Mesothelial cell of epicardium (in vitro differentiated cells): ENCODE measurements at places on chromosomes 3 and 15. TPM values are rescaled to one million over a fixed set of nuclear protein-coding genes. Genes with fewer than 3 reads are reported as not detected.

GRCh38 chr3:5232570-5232969 lies 45.1 kb downstream of the EDEM1 start:
- no peak for DNase-seq

DNA sequence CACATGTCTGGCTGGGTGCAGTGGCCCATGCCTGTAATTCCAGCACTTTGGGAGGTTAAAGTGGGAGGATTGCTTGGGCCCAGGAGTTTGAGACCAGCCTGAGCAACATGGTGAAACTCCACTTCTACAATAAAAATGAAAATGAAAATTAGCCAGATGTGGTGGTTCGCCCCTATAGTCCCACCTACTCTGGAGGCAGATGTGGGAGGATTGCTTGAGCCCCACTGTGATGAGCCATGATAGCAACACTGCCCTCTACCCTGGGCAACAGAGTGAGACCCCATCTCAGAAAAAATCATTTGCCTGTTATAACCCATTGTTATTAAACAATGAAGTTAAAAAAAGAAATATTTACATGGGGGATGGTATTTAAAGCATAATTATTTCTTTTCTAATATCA lies 240.1 kb upstream of the ZPLD1 start:
- no peak for DNase-seq

Gene GPR149
- not detected in 3 replicates for total RNA-seq

Gene ENTPD3
- 0.53 to 0.87 TPM (median 0.72 TPM) in 3 replicates for total RNA-seq

- no peak for DNase-seq
Observed at GRCh38 chr3:71303627-71304200, 279.8 kb downstream of the FOXP1 start.

Gene SLC6A1
- not detected in 3 replicates for total RNA-seq

DNA sequence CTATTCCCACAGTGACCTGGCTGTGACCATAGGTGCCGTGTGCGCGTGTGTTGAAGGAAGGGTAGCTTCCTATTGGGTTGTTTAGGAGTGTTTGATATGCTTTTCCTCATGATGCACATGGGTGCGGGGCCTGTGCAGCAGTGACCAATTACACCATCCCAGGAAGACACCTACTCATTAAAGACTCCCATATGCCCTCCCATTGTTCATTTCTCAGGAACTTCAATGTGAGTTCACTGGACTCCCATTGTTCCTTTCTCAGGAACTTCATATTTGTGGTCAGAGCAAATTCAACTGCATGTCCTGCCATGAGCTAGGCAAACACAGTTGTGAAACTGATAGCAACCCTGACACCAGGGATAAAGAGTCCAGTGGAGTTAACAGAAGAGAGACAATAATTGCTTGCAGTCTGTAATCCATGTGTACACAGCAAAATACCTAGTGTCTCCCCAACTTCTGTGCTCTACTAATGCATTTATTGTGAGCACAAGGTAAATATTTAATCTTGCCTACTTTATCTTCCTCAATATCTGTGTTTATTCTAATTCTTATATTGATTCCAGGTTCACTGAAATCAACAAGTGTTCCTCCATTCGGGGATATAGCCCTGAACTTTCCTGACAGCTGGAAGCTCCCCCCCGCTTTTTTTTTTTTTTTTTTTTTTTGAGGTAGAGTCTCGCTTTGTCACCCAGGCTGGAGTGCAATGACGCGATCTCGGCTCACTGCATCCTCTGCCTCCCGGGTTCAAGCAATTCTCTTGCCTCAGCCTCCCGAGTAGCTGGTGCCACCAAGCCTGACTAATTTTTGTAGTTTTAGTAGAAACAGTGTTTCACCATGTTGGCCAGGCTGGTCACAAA lies 57.5 kb upstream of the GCNT3 start:
- no peak for DNase-seq

- no peak for DNase-seq
Observed at GRCh38 chr15:60337076-60337475, 60.7 kb downstream of the ANXA2 start.

DNA sequence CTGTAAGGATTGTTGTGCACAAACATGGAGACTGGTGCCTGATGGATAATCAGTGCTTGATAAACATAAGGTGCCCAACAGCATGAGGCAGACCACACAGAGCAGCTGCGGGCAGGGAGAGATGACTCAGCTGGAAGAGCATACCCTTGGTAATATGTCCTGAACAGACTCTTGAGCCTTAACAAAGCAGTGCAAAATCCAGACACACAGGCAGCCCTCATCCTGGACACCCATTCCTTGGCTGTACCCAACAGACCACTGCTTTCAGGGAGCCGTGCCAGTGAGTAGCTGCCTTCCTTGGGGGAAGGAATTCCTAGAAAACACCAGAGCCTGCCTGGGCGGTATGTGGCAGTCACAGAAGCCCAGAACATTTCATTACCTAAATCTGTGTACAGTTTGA lies 156.2 kb downstream of the CLSTN2 start:
- no peak for DNase-seq

GRCh38 chr3:63908081-63908736 lies 4.0 kb downstream of the SCAANT1 start:
- no peak for DNase-seq

DNA sequence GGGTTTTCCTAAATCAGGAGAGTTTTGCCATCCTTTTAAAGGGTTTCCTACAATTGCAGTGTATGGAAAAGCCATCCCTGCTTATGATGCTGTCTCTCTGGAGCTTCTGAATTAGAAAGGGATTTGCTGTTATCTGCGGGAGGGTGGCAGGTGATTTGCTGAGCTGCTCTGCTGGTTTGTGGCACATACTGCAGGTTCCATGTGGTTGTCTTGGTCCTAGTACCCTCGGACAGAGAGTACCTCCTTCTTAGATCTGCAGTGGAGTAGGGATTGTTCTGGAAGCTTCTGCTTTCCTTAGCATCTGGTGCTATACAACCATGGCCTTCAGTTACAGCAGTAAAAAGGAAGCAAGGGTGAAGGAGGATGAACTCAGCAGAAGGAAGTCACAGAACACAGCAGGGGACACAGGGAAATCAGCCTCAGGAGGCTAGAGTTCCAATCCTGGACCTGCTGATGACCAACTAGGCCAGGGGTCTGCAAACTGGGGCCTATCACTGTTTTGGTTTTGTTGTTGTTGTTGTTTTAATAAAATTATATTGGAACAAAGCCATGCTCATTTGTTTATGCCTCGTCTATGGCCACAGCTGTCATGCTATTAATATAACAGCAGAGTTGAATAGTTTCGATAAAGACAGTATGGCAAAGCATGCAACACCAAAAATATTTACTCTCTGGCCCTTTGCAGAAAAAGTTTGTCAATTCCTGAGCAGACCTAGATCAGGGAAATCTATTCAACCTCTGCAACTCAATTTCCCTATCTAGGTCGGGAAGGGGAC lies 39.5 kb downstream of the STARD5 start:
- DNase-seq, result no peak

DNA sequence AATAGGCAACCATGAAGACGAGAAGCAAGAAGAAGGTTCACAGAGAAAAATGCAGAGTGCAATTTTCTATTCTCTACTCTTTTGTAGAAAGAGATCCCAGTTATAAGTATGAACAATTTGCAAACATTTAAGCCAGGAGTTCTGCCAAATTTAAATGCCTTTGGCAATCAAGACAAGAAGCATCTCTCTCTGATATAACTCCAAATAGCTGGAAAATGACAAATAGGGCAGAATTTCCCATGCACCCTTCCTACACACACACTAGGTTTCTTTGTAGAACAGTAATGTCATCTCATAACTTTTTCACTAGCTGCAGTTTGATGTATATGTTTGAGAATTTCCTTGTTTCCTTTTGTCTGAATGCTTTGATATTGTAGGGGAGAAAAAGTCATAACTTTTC lies 333.5 kb upstream of the AZI2 start:
- no peak for DNase-seq

Gene GP5
- total RNA-seq, result 0.11 to 0.16 TPM in 2 of 3 replicates, not detected in the other

- no peak for DNase-seq
Observed at GRCh38 chr15:58139989-58140522, 1.9 kb downstream of the AQP9 start.

GRCh38 chr3:53146319-53146891 lies 14.6 kb upstream of the PRKCD start:
- no peak for DNase-seq

Gene CX3CR1
- 0.20 to 0.51 TPM (median 0.22 TPM) in 3 replicates for total RNA-seq

Gene SLC28A1
- total RNA-seq, result 0.16 to 0.24 TPM (median 0.20 TPM) in 3 replicates

Gene MTFMT
- total RNA-seq, result 15.8 to 20.0 TPM (median 17.8 TPM) in 3 replicates

DNA sequence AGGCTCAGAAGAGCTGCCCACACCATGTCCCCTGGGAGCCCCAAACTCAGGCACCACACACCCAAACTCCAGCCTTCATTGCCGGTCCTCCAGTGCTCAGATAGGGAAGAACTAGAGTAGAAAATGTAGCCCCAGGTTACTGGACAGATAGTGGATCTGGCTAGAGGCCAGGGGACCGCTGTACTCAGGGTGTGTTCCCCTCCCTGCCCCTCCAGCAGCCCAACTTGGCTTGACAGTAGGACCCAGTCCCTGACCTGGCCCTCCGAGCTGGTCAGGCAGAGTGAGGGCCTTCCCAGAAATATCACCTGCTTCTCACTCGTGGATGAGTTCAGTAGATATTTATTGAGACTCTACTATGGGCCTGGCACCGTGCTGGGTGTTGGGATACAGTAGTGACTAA lies 100.0 kb downstream of the CORO2B start:
- no peak for DNase-seq

DNA sequence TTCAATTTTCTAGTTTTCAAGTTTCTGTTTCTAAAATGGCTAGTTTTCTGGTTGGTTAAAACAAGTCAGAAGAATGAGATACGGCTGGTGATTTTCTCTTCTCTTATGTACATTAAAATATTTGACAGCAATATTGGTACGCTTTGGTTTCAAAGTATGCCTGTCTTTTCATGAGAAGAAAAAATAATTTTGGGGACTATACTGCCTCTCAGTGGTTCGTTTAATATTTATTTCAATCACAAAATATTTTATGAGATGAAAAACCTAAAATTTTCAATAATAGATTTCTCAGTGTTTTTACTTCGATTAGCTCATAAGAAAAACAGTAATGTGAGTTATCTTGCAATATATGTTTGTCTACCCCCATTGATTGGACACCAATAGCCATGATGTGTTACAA lies 72.8 kb upstream of the AADACL2 start:
- DNase-seq, result no peak

Gene LRRC31
- total RNA-seq, result not detected in 3 replicates

GRCh38 chr3:106540743-106541142 lies 671.9 kb upstream of the CBLB start:
- no peak for DNase-seq

- DNase-seq, result no peak
Observed at GRCh38 chr3:160675566-160676124, 1.3 kb upstream of the ARL14 start.

Gene HRG
- not detected in 3 replicates for total RNA-seq

DNA sequence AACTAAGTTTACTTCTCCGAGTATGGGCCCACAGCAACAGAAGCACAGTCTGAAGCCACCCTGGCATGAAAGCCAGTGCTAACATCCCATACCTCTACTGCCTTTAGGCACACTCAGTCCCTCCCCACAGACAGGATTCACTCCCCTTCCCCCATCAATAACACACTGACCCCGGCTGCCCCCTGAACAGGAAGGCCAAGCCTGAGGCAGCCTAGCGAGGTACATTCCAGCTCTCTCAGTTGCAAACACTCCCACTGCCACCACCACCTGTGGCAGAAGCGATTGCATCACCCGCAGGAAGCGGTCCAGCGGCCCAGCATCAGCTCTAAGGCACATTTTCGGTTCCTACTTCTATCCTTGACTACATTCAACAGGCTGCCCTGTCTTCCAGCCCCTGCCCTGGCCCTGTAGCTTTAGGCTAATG lies 7.0 kb upstream of the BMF start:
- DNase-seq, result no peak

- no peak for DNase-seq
Observed at GRCh38 chr3:41900265-41900664, 61.6 kb downstream of the ULK4 start.

GRCh38 chr3:66406831-66407610 lies 93.8 kb downstream of the LRIG1 start:
- DNase-seq, result no peak

GRCh38 chr15:52552303-52552702 lies 16.5 kb downstream of the ARPP19 start:
- no peak for DNase-seq

Gene CHL1
- not detected in 3 replicates for total RNA-seq

Gene ZPLD1
- 0.07 TPM in 1 of 3 replicates, not detected in the others for total RNA-seq

Gene ARL14
- not detected in 3 replicates for total RNA-seq

DNA sequence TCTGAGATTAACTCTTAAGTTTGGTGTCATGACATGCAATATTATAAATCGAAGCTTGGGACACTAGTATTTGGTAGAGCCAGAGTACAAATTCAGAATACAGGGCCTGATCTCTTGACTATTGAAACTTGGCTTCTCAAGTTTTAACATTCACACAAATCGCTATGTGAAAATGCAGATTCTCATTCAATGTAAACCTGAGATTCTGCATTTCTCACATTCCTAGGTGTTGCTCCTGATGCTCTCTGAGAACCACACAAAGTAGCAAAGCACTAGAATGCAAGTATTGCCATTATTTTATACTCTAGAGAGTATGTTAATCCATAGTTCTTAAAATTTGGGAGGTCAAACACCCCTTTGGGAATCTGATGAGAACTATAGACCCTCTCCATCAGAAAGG lies 47.9 kb downstream of the WDR49 start:
- DNase-seq, result no peak

GRCh38 chr3:56960234-56960917 lies 100.1 kb upstream of the SPATA12 start:
- DNase-seq, result no peak

DNA sequence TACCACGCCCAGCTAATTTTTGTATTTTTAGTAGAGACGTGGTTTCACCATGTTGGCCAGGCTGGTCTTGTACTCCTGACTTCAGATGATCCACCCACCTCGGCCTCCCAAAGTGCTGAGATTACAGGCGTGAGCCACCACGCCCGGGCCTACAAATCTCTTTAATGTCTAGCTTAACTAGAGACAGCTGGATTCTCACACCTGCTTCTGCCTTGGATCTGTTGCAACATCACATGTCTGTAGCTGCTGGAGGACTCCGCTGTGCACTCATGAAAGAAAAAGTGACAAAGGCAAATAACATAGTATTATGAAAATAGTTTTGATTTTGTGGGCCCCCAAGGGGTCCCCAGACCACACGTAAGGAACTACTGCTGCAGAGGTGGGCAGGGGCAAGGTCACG lies 85.9 kb downstream of the NCEH1 start:
- DNase-seq, result no peak

Gene TRPC1
- total RNA-seq, result 15.5 to 16.0 TPM (median 15.7 TPM) in 3 replicates

DNA sequence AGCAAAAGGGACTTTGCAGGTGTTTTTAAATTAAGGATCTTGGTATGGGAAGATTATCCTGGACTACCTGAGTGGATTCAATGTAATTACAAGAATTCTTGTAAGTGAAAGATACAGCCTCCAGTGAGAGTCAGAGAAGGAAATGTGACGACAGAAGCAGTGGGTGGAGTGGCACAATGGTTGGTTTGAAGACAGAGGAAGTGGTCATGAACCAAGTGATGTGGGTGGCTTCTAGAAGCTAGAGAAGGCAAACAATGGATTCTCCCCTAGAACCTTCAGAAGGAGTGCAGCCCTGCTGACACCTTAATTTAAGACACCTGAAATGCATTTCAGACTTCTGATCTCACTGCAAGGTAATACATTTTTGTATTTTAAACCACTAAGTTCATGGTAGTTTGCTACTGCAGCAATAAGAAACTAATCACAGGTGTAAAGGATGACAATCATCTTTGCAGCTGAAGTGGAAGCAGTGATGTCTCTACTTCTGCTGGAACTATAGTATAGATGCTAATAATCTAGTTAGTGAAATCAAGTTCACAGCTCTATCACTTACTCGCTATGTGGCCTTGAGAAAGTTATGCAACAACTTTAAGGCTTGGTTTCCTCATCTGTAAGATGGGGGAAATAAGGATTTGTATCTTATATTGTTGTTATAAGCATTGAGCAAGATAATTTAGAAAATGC lies 403.4 kb upstream of the SUCLG2 start:
- DNase-seq, result no peak

GRCh38 chr3:66138336-66139313 lies 82.2 kb upstream of the SLC25A26 start:
- DNase-seq, result no peak
